AG09309 (cell line): ENCODE measurements at places on chromosomes 1 and 21.

DNA sequence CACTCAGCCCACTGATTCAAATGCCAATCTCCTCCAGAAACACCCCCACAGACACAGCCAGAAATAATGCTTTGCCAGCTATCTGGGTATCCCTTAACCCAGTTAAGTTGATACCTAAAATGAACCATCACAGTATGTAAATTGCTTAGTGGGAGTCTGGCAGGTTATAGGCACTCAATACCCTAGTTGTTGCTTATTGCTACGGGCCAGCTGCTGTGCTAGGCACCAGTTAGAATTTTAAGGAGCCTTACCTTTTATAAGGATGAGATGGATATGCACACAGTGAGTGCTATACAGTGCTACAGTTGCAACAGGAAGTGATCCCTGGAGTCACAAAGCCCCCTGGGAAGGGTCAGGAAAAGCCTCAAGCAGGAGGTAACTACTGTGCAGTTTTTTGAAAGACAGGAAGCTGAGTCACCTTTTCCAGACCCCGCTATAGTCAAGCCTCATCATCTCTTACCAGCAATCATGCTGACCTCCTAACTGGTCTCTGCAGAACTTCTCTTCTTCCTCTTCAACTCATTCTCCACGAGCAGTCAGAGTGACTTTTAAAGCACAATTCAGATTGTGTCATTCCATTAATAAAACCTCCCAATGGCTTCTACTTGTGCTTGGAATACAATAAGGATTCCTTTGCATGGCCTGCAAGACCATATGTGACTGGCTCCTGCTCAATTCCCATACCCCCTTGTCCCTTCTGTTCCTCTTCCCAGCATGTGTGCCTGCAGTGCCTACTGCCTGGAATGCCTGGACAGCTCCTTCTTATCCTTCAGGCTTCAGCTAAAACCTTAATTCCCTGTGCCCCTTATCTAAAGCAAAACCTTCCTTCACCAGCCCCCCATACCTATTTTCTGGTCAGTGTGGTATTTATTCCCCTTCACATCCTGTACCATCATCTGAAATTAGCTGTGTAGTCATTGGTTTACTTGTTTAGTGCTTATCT, 10.4 kb upstream of the TLR5 start:
- DNase-seq: no peak

DNA sequence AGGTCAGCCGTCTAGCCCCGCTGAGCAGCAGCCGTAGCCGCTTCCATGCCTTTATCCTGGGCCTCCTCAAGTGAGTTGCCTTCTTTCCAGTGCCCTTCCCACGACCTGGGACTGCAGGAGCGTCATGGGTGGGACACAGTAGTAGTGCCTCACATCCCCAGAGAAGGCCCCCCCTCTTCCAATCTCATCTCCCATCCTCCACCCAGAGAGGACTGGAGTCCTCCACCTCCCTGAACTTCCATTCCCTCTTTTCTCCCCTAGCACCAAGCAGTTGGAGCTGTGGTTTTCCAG, 4.9 kb downstream of the RUSC1 start:
- DNase-seq: no peak

GRCh38 chr1:221845650-221846371, 103.9 kb upstream of the DUSP10 start:
- DNase-seq: no peak

DNA sequence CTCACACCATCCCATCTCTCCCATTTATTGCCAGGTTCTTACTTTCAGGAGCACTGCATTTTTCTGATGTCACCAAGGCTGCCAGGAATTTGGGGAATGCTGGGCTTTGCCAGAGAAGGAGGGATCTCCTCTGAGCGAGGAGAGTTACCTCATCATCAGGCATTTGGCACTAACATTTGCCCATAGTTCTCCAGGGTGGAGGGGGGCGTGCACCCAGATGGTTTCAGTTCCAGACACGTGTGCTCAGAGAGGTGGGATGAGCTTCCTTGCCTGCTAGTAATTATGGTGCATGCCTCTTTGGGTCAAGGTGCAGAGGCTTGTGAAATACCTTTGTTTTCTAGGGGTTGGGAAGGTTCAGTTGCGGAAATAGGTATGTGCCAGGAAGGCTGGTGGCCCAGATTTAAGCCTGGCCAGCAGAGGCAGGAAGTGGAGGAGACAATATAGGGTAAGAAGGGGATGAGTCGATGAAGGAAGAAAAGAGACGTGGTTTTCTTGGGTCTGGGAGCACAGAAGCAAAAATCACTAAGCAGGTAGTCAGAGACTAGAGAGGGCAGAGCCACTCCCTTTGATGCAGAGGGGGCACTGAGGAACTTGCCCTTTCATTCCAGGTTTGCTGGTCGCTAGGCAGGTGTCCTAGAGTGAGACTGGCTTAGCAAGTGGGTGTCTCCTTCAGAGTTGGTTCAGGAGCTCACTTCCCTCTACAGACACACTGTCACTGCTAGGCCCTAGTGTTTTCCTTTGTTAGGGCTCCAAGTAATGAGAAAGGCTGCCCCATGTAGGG, 7.2 kb downstream of the TUFT1 start:
- DNase-seq: peak; percentile 87

DNA sequence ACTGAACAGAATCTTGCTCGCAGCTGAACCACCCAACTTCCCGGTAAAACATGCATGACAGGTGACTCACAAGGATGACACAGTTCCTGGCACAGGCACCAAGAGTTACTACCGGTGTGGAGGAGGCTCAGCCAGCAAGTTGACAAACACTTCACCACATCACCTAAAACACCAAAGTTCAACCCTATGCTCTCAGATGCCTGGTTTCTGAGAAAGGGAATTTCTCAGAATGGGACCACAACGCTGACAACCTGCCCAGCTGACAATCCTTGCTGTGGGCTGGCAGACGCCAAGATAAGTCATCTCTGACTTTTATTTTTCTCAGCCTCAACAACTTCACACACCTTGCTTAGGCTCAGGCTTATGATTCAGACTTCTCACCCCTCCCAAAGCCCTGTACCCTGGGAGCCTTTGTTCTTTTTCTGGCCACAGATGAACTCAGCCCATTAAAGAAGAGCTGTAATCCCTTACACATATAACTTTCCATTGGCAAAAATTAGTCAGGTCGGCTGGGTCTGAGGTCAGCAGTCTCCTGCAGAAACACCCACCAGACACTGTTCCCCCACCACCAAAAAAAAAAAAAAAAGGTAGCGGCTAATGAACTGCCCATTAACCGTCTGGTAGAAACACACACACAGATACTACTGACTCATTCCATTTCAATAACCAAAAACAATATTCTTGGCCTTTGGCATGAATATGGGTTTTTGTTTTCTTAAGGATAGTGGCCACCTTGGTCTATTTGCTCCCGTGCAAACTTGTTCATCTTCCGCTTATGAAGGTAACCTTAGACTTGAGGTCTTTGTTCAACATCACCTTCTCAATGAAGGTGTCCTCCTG, 10.8 kb upstream of the TIAM1 start:
- peak; percentile 41 for DNase-seq

DNA sequence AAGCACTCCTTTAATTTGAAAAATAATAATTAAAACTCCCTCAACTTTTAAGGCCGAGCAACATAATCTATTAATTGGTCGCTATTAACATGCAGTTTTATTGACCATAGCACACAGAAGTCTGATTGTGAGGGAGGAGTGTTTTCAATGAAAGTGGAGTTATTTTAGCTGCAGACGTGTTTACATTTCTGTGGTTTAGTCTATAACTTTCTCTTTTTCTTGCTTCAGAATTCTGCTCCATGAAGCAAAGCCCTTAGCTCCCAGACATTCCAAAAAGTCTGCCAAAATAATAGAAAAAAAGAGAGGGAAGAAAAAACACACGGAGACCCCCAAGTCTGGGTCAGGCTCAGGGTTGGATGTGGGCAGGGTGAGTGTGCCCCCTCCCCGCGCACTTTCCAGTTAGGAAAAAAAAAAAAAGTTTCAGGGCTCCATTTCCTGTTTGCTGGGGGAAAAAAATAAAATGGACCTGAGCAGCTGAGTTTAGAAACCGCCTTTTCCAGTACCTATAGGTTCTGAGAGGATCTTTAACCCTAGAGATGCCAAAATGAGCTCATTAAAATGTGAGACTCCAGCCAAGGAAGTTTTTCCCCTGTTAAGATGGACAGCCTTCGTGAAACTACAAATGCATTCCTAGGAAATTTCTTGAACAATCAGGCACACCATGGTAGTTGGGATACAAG, 143.7 kb upstream of the ETS2 start:
- no peak for DNase-seq

DNA sequence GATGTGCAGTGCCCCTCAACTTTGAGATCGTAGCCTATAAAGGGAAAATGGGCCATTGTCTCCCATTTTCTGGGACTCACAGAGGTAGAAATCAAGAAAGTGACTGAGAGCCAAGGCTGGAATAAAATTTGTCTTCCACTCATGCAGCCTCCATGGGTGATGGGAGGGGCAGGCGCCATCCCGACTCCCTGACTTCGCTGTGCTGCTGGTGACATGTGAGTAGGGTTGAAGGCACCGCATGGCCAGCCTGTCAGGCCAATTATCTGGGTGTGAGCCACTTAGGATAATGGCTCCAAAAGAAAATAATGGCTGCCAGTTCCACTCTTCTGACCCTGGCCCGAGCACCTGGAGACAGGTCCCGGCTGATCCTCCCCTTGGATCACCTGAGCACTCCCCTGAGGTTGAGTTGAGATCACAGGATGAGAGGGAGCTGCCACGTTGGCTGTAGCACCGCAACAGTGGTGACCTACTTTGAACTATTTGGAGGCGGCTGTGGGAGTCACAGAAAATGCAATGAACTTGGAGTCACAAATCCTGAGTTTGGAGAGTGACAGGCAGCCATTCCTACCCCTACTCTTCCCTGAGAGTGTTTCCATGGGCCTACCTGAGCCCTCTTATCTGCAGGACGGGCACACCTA, 26.3 kb downstream of the CAPN9 start:
- DNase-seq: no peak

DNA sequence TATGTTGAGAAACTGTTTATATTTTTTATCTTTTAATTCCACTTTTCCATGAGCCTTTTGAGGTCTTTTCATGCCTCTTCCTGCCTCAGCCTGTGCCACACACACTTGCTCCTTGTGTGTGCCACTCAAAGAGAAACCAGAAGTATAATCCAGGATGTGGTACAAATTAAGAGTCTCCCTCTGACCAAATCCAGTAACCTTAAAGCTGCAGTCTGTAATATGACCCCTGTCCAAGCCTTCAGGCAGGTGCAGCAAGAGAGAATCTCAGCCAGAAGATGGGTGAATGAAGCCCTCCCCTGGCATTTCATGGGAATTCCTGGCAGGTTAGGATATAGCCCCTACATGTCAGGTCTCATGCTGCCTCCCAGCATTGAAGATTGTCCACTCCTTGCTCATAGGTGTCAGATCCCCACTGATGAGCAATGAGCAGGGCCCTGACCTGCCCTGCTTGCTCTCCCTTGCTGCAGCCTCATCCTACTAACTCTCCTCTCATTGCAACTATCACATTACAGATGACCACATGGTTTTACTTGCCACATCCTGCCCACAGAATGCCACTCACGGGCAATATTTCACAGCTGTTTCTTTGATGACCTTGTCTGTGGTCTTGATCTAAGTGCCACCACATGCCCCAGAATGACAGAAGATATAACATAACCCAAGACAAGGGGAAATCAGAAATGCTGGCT, 169.3 kb downstream of the SEC16B start:
- no peak for DNase-seq

GRCh38 chr1:8312235-8313218, 5.4 kb upstream of the SLC45A1 start:
- no peak for DNase-seq

GRCh38 chr1:38576241-38576640, 283.3 kb downstream of the RRAGC start:
- DNase-seq: no peak

DNA sequence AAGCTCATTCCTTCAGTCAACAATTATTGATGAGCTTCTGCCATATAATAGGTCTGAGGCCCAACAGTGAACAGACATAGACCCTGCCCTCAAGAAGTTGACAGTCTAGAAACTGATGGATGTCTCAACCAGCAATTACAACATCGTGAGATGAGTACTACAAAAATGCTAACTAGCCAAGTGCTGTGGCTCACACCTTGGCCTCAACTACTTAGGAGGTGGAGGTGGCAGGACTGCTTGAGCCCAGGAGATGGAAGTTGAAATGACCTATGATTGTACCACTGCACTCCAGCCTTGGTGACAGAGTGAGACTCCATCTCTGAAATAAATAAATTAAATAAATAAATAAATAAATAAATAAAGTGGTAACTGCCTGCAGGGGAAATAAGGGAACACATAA, 11.7 kb upstream of the PTP4A2 start:
- DNase-seq: no peak

GRCh38 chr1:31249854-31250253, 10.2 kb upstream of the NKAIN1 start:
- DNase-seq: no peak

- no peak for DNase-seq
These were observed 930 bp downstream of the ARHGEF10L start for GRCh38 chr1:17540255-17541001.
